ENCODE measurements at places on chromosomes 7 and 10. TPM values are rescaled to one million over a fixed set of nuclear protein-coding genes. Genes with fewer than 3 reads are reported as not detected.

DNA sequence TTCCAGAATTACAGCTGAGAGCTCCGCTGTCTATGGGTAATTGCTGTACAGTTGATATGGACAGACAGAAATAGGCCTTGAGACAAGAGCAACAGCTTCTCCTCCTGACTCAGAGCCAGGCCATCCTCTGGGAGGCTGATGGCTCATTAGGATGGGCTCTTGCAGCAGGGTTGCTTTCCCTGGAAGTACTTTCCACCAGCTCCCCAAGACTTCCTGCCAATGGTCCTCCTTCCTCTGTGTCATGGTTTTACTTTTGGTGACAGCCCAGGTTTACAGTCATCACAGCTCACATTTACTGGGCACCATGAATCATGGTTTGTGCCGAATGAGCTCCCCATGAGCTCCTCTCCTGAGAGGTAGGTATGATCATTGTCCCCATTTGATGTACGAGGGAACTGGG is 131.8 kb downstream of the HECW1 start:
- no peak for DNase-seq

- DNase-seq, result no peak
These were observed 118.1 kb downstream of the ZNF365 start for GRCh38 chr10:62492012-62492869.

DNA sequence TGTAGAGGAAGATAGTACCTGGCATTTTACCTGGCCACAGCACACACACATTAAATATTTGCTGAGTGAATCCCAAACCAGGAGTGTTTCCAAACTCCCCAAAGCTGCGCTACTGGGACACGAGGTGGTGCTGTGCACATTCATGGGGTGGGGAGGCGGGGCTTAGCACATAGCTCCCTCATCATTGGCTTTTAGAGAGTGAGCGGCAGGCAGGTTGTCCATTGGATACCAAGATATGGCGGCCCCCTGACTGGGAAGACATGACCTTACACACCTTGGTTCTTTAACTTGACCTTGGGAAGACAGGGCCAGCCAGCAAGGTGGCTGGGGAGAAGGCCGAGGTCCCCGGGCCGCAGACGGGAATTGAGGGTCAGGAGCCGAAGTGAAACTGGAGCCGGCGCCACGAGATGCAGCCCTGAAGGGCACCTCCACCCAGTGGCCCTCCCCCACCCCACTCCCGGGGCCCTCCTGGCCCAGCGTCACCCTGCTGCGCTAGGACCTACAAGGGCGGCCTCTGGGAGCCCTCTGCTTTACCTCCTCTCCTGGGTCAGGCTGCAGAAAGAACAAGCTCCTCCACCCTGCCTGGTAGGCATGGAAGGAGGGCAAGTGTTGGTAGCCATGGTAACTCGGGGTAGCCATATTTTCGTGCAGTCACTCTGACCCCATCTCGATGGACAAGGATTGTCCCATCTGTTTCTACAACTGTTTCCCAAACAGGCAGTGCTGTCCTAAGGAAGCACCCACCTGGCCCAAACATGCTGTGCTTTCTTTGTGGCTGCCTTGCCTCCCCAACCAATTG is 24.0 kb downstream of the TMEM176A start:
- no peak for DNase-seq

DNA sequence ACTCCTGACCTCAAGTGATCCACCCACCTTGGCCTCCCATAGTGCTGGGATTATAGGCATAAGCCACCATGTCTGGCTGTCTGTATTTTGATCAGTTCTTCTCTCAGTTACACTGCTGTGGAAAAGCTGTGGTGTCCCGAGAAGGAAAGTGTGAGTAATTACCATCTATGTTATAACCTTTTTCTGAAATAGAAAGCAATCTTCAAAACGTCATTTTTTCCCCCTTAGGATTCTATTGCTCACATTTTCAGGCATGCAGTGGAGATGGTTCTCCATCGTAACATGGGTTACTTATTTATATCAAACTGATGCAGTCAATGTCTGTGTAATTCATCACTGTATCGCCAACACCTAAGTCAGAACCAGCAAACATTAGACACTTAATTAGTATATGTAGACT is 103.5 kb upstream of the FAM3C start:
- DNase-seq, result no peak

DNA sequence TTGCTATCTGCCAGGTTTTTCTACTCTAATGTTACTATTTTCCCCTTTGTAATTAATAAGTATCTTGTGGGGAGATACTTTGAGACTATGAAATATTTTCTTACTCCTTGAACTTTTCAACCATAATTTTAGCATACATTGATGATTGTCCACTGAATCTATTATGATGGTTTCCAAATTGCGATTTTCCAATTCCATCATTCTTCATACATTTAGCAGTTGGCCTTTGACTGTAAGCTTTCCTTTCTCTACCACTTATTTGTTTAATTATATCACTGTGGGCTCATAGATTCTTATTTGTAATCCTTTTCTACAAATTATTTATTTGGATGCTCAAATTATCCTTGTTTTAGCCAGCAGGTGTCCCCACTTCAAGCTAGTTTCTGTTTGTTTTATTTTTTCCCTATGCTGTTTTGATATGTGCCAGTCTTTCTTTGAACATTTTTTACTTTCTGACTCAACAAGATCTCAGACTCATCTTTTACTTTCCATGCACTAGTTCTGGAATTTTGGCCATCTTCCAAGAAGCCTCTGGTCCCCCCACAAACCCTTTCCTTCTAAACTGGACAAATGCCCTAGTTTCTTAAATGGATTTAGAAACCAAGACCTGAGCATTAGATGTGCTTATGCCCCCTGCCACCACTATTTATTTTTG is 11.4 kb upstream of the MRPS16 start:
- DNase-seq, result no peak

CREB5 gene
- total RNA-seq, result 0.70 TPM

Measured in liver (tissue), 10 donors.